Ascending aorta (tissue), 2 donors: ENCODE measurements at places on chromosomes 6 and 20.

GRCh38 chr6:40280231-40280630, 306.9 kb downstream of the LRFN2 start:
- no peaks in the 10 kb centered on the region for H3K36me3 ChIP-seq
- H3K4me3 ChIP-seq = no peak overlapping the region
- DNase-seq = no peak
- H3K27me3 ChIP-seq = no peaks in the 10 kb centered on the region
- H3K4me1 ChIP-seq = no peaks in the 10 kb centered on the region
- no peak overlapping the region for H3K27ac ChIP-seq

GRCh38 chr20:19321176-19321575, 108.7 kb downstream of the SLC24A3 start:
- no peak overlapping the region for H3K27ac ChIP-seq
- H3K4me1 ChIP-seq = no peaks in the 10 kb centered on the region
- no peak overlapping the region for H3K4me3 ChIP-seq
- DNase-seq = no peak

DNA sequence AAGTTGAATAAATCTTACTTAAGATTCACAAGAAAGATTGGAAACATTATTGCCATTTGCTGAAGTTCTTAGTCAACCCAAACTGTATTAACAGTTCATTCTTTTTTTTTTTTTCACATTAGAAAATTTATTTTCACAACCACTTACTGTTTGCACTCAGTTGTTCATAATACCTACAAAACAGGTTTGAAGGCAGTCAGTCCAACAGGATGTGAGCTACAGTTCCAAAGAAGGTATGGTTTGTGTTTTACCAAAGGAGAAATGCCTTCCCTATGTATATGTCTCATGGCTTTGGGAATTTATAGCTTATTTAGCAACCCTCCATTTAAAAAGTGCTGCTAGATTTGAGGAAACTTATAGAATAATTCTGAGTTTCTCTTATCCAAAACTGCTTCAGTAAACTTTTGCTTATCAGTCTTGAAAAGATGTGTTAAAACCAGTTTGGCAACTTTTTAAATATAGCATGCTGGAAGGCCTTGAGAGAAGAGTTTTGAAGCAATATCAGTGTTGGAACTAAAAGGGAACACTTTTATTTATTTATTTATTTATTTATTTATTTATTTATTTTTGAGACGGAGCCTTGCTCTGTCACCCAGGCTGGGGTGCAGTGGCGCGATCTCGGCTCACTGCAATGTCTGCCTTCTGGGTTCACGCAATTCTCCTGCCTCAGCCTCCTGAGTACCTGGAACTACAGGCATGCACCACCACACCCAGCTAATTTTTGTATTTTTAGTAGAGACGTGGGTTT, 46.8 kb upstream of the RREB1 start:
- no peaks in the 10 kb centered on the region for H3K36me3 ChIP-seq
- no peak overlapping the region for H3K4me3 ChIP-seq
- H3K4me1 ChIP-seq = no peaks in the 10 kb centered on the region
- H3K27ac ChIP-seq = no peak overlapping the region

DNA sequence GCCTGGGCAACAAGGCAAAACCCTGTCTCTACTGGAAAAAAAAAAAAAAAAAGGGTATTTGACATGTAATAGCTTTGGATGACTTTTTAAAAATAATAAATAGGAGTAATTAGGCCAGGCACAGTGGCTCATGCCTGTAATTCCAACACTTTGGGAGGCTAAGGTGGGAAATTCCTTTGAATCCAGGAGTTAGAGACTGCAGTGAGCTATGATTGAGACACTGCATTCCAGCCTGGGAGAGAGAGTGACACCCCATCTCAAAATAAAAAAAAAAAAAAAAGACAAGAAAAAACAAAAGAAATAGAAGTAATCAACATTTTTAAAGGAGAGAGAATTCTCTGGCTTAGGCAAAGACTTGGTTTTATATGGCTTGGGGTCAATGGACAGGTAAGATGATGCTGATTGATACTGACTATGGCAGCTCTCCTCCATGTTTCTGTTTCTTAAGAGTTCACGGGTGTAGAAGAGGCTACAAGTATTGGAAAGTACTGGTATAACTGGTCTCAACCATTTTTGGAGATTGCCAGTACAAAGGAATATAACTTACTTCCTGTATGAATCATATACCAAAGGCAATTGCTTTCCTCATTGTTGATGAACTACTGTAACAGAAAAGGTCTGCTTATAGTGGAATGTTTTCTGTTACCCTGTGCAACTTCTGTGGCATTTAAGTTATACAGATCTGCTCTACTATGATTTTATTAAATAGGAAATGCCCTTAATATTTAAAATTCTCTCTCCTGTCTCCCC, 10.1 kb downstream of the MAP3K5 start:
- H3K4me1 ChIP-seq = peaks cover 61% of the 10 kb centered on the region
- no peak for DNase-seq
- H3K4me3 ChIP-seq = no peak overlapping the region

DNA sequence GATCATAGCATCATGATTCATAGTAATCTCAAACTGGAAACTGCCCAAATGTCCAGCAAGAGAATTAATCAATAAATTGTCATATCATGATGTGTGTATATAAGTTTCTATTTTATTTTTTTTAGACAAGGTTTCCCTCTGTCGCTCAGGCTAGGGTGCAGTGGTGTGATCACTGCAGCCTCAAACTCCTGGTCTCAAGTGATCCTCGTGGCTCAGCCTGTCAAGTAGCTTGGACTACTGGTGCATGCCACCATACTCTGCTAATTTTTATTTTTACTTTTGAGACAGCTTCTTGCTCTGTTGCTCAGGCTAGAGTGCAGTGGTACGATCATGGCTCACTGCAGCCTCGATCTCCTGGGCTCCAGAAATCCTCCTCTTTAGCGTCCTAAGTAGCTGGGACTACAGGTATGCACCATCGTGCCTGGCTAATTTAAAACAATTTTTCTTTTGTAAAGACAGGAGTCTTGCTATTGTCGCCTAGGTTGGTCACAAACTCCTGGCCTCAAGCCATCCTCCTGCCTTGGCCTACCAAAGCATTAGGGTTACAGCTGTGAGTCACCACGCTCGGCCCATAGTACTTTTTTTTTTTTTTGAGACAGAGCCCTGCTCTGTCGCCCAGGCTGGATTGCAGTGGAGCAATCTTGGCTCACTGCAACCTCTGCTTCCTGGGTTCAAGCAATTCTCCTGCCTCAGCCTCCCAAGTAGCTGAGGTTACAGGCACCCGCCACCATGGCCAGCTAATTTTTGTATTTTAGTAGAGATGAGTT, 8.7 kb upstream of the ATRN start:
- no peak overlapping the region for H3K4me3 ChIP-seq
- DNase-seq = no peak
- H3K27me3 ChIP-seq = no peaks in the 10 kb centered on the region
- no peaks in the 10 kb centered on the region for H3K4me1 ChIP-seq
- no peaks in the 10 kb centered on the region for H3K36me3 ChIP-seq
- H3K27ac ChIP-seq = no peak overlapping the region

DNA sequence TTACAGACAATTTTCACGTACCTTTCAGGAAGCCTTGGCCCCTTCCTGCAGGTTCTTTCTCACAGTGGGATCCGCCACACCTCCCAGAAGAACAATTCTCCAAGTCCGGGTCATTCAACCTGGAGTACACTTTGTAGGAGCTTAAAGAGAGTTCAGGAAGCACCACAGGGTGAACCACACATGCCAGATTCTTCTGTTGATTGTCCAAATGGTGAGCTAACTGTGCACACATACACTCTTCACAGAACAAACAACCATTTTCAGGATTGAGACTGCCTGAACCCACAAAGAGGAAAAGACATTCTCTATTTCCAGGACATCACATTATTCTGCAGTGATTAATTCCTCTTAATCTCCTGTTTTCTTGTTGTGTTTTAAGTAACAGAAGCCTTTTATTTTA, 51.0 kb downstream of the SCGN start:
- DNase-seq = no peak
- no peaks in the 10 kb centered on the region for H3K4me1 ChIP-seq
- no peaks in the 10 kb centered on the region for H3K36me3 ChIP-seq
- no peak overlapping the region for H3K27ac ChIP-seq
- no peak overlapping the region for H3K4me3 ChIP-seq

- H3K27ac ChIP-seq = no peak overlapping the region
- H3K36me3 ChIP-seq = peaks cover 13% of the 10 kb centered on the region
- H3K27me3 ChIP-seq = no peaks in the 10 kb centered on the region
Observed at GRCh38 chr6:39102071-39102820, 12.7 kb downstream of the SAYSD1 start.

DNA sequence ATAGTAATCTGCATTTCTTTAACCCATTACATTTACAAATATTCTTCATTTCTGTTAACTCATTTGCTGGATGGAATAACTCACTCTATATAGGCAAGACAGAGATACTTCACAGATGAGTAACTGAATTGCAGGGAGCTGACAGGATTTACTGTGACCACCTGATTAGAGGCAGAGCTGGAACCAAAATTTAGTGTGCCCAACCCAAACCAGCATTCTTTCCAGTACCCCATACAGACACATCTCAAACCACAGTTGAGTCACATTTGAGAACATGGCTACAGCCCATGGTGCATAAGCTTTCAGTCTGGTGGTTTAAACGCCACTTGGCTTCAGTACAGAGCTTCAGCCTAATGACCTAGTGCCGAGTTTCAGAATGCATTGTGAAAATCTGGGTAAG, 138.4 kb upstream of the TENT5A start:
- peaks cover 15% of the 10 kb centered on the region for H3K4me1 ChIP-seq
- no peak for DNase-seq

DNA sequence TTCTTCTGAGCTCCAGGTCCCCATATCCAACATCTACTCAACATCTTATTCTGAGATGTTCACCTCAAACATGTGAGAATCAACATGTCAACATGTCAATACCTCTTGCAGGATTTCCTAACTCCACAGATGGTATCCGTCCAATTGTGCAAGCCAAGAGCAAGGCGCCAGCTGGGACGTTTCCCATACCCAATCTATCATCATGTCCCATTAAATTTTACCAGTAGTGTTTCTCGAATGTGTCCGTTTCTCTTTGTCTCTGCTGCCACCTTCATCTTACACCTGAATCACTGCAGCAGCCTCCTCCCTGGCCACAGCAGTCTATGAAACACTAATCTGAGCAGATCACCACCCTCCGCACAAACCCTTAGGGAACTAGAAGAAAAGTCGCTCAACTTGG, 78.0 kb upstream of the RPS6KA2 start:
- H3K4me3 ChIP-seq = no peak overlapping the region
- H3K27ac ChIP-seq = no peak overlapping the region
- H3K36me3 ChIP-seq = no peaks in the 10 kb centered on the region

DNA sequence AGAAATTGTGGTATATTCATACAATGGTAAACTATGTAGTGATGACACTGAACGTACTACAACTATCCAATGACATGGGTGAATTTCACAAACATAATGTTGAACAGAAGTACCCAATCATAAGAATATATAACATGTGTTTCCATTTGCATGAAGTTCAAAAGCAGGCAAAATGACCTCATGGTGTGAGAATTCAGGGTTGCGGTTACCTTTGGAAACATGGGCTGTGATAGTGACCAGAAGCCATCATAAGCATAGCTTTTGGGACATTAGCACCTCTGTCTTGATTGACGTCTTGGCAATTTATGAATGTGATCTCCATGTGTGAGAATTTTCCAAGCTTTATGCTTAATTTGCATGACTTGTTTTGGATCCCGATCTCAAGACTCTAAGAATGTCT, 500.1 kb upstream of the JAG1 start:
- no peak overlapping the region for H3K27ac ChIP-seq
- H3K4me1 ChIP-seq = peaks cover 27% of the 10 kb centered on the region
- DNase-seq = no peak
- H3K27me3 ChIP-seq = no peaks in the 10 kb centered on the region
- H3K4me3 ChIP-seq = no peak overlapping the region

DNA sequence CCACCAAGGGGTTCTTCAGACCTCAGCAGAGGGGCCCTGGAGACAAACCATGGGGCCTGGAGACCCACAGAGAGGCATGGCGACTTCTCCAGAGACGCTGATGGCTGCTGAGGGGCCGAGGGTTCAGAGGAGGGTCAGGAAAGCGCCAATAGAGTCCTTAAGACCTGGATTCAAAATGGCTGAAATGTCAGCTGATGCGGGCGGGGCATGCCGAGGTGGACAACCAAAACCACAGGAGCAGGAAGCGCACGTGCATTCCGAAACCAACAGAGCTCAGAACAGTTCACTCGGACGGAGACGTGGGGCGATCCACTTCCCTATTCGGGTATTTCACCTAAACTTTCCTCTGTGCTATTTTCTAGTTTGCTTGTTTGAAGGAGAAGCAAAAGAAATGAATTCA, 99.9 kb upstream of the RIN2 start:
- H3K36me3 ChIP-seq = no peaks in the 10 kb centered on the region
- no peaks in the 10 kb centered on the region for H3K27me3 ChIP-seq
- DNase-seq = no peak
- H3K27ac ChIP-seq = no peak overlapping the region

- H3K4me1 ChIP-seq = peaks cover 16% of the 10 kb centered on the region
- H3K36me3 ChIP-seq = peaks cover 22% of the 10 kb centered on the region
- H3K27ac ChIP-seq = peak overlapping the region; percentile 95
- peak overlapping the region; percentile 91 for H3K4me3 ChIP-seq
Observed at GRCh38 chr6:33201147-33201545, 479 bp downstream of the SLC39A7 start.

- H3K27me3 ChIP-seq = no peaks in the 10 kb centered on the region
- peaks cover 2% of the 10 kb centered on the region for H3K4me1 ChIP-seq
- DNase-seq = no peak
- H3K4me3 ChIP-seq = no peak overlapping the region
- H3K27ac ChIP-seq = no peak overlapping the region
Observed at GRCh38 chr6:7161253-7161623, 53.5 kb downstream of the RREB1 start.
